Upper lobe of left lung (tissue), 6 donors: ENCODE measurements at places on chromosomes 6 and 20. TPM values are rescaled to one million over a fixed set of nuclear protein-coding genes. Genes with fewer than 3 reads are reported as not detected.

The IP6K3 gene
- total RNA-seq, result 1.9 TPM

The TMEM242 gene
- total RNA-seq, result 8.8 TPM

The MATN4 gene
- total RNA-seq, result not detected

The ESR1 gene
- total RNA-seq, result 4.2 TPM

The UQCC2 gene
- total RNA-seq, result 53.0 TPM

The TBC1D22B gene
- 17.8 TPM for total RNA-seq

DNA sequence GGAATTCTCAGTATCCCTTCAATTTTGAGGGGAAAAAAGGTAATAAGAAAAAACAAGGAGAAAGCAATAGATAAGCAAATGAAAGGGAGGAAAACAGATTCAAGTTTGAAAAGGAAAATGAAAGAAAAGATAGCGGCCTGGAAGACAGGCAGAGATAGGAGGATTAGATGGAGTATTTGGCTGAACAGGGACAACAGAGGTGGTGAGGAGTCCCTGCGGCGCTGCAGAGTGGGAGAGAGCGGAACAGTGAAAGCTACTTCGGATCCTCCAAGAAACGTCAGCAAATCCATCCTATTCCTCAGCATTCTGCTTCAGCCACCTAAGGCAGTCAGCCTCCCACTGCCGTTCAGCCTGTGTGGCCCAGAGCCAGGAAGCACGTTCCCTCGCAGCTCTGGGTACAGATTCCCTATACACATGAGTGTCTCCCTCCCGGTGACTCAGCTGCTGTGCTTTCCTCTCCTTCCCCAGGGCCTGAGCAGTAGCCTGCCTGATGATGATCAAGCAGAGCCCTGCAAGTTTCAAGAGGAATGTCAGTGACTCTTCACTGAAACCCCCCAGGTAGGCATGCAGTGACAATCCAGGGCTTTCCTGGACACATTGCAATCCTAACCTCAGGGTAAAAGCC, 43.4 kb upstream of the CDYL start:
- DNase-seq, result no peak

- DNase-seq, result no peak
Observed at GRCh38 chr6:158374020-158374419, 61.8 kb downstream of the TULP4 start.

DNA sequence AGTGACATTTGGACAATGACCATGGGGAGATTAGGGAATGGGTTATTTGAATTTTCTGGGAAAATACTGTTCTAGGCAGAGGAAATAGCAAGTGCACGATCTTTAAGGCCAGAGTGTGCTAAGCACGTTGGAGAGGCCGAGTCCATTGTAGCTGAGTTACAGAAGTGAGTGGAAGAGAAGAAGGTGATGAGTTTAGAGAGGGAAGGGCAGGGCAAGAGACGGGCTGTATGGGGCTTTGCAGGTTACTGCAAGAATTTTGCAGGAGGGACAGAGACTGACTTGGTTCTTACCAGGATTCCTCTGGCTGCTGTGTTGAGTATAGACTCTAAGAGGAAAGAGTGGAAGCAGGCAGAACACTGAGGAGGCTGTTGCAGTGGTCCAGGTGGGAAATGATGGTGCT, 1.1 kb upstream of the NCOA3 start:
- no peak for DNase-seq

GRCh38 chr20:52937591-52938100, 34.5 kb upstream of the TSHZ2 start:
- DNase-seq, result no peak

DNA sequence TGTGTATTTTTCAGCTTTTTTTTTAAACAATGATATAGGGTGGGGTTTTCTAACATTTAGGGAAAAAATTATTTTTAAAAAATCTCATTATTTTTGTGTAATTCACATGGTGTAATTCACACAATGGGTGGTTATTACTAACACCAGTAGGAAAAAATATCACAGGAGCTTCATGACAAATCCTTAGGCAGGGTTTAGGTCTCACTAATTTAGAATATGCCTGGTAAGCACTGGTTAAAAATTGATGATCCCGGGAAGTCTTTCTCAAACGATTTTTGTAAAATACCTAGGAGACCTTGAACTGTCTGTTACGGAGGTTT, 29.5 kb upstream of the ZNF217 start:
- DNase-seq, result no peak

- peak; percentile 42 for DNase-seq
Observed at GRCh38 chr20:19783966-19784401, 25.9 kb downstream of the RIN2 start.

DNA sequence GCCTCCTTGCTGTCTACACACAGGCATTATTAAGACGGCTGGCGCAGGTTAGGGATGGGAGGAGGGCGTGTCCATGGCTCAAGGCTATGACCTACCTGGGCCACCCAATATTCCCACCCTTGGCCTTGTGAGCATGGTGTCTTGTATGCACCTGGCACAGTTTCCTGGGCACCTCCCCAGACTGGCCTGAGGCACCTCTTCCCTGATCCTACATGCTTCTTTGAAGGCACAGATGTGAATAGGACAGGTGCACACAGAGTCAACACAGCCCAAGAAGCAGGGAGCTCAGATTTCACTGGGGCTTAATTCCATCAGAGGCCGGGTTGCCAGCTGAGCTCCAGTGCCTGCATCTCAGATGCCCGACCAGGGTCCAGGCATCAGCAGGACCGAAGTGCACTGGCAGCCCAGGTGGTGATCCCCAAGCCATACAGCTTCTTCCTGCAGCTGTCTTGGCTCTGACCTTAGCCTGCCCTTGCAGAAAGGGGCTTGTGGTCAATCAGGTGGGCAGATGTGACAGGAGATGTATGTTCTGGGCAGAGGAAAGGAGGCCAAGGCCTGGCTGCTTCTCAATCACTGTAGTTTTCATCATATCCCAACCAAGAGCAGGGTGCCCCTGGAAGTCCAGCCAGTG, 287.7 kb downstream of the CLIC5 start:
- DNase-seq, result no peak

DNA sequence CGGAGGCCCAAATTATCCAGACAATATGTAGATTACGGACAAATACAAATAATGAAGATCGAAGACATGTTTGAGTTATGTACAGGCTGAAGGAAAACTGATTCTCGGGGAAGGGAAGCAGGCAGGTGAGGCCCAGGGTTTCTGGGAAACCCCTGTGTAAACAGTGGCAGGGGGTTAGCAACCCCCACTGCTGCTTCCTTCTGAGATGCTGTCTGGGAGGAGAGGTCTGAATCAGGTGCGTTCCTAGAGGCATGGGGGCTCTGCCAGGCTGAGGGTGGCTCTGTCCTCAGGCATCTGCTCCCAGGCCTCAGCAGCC, 7.2 kb upstream of the MDGA1 start:
- no peak for DNase-seq

DNA sequence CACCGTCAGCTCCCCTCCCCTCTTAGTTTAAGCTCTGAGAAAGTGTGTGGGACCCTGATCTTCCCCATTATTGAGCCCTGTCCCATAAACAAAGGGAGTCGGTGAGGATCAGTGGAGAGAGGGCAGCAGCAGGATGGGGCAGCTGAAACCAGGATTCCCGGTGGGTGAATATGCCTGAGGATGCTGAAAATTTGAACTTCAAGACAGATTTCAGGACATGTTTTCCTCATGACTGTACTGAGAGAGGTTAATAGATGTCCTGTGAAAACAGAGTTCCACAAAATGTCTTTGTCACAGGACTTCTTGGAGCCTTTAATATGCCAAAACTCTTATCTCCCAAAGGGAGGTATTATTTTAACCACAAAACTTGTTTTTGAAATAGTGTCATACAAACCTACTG, 53.5 kb upstream of the SLC22A16 start:
- DNase-seq, result no peak

GRCh38 chr6:166438211-166438861, 55.6 kb upstream of the MPC1 start:
- DNase-seq, result peak; percentile 67

- no peak for DNase-seq
Observed at GRCh38 chr6:129370268-129370916, 339.6 kb downstream of the ARHGAP18 start.

- no peak for DNase-seq
Observed at GRCh38 chr6:81774542-81774941, 22.1 kb upstream of the TENT5A start.

DNA sequence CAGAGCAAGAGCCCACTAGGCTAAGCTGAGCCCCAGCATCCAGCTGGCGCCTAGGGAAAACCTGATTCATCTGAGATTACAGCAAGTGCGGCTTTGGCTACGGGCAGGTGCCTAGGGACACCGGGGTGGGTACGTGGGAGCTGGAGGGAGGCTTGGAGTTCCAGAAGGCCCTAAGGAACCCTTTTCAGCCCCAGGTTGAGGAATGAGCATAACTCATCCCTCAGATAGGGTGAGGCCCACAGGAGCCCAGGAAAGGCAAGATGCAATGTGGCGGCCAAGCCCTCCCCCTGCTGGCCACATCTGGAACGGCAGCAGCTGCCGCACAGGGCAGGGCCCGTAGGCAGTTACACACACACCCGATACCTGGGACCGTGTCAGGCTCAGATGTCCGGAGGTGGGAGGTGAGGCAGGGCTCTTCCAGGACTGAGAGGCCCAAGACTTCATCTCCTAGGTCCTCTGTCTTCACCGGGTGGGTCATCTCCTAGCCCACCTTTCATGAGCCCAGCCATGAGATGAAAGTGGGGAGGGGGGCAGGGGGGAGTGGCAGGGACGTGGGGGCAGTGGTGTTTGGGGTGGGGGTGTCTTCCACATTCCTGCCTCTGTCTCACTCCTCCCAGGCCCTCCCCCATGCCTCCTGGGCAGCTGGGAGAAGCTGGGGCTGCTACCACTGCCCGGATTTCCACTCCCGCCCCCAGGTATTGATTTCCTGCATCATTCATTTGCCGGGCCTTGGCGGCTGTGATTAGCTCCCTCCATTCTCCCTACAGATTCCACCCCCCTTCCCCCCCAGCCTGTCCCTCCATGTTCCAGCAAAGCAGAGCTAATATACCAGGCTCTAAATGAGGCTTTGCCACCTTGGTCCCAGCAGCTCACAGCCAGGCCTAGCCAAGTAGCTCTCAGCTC, 5.5 kb downstream of the MDGA1 start:
- peak; percentile 94 for DNase-seq

DNA sequence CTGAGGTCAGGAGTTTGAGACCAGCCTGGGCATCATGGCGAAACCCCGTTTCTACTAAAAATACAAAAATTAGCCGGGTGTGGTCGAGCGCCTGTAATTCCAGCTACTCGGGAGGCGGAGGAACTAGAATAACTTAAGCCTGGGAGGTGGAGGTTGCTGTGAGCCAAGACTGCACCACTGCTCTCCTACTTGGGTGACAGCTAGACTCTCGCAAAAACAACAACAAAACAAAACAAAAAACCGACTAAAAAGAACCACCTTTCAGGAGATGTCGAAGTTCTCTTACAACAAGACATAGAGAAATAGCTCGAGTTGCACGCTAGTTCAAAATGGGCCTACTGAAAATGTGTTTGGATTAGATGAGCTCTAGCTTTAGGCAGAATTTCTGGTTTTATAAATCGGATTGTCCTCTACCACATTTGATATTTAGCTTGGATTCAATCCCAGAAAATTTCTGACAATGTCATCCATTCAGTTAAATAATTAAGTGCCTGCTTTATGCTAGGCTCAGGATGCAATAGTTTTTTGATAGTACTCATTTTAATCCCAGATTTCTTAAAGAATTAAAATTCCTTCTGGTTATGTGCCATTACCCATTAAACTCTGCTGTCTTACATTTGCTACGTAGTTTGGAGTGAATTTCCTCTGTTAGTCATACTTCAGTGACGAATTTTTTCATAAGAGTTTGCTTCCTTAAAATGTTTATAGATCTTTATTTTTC, 137.5 kb upstream of the SHLD1 start:
- no peak for DNase-seq

GRCh38 chr20:63267691-63268090, 4.9 kb upstream of the ARFGAP1 start:
- DNase-seq, result no peak

DNA sequence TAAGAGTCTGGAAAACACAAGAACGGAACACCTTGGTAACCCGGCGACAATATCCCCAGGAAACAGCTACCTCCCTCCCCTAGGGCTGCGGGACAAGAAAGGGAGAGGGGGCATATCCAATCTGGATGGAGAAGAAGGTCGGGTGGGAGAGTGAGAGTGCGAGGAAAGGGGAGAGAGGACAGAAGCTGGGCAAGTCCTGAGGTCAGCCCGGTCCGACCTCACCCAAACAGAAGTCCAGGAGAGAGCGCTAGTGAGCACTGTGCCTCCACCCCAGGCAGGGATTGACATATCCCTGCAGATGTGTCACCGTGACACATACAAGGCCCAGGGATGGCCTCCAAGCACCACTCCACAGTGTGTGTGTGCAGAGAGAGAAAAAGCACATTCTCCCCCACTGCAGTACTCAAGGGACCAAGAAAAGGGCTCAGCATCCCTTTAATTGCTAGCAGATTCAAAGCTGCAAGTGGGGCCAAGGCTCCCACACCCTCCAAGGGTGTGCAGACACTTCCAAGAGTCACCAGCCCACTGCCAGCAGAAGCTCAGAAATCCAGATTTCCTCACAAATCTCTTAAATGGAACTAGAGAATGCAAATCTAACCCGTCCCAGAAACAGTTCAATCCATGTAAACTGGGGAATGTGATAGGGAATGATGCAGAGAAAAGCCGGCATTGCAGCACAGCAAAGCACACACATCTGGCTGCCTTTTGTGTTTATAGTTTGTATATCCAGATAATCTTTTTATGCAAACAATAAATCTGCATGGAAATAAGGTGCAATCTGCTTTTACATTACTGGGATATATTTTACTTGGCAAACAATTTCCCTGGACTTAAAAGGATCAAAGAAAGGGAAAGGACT, 3.1 kb downstream of the PXDC1 start:
- peak; percentile 67 for DNase-seq
